ENCODE measurements at places on chromosomes 16 and 17.

GRCh38 chr17:49577650-49577934 is 1.9 kb downstream of the NXPH3 start:
- DNase-seq, result no peak

- DNase-seq, result no peak
Measured at GRCh38 chr17:1755252-1755826, 6.5 kb upstream of the SERPINF1 start.

DNA sequence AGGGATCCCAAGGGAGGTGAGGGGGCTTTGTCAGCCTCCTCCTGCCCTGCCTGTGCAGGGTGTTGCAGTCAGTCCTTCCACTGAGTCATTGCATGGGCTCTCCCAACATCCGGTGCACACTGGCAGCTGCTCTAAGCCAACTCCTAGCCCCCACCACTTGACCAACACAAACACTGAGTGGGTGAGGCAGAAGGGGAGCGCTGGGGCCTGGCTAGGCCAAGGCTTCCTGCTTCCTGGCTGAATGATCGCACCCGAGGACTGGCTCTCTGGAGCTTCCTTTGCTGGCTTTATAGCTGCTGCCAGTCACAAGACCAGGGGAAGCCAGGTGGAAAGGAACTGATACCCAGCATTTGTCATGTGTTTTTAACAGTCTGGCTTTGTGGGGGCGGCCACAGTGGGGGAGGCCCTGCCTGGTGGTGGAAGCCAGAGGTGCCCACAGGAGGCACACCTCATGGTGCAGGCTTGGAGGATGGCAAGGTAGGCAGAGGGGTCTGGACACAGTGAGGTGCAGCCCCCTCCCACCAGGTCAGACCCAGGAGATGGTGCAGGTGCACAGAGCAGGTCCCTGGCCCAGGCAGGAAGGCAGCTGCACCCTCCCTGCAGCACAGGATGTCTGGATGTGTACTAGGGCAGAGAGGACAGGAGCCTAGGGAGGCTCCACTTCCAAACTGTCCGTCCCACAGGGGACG is 6.8 kb downstream of the MPG start:
- peak; percentile 68 for DNase-seq

- no peak for DNase-seq
Measured at GRCh38 chr17:65799454-65799853, 238.0 kb upstream of the AXIN2 start.

- DNase-seq, result no peak
Measured at GRCh38 chr16:16073001-16073545, 123.7 kb downstream of the ABCC1 start.

DNA sequence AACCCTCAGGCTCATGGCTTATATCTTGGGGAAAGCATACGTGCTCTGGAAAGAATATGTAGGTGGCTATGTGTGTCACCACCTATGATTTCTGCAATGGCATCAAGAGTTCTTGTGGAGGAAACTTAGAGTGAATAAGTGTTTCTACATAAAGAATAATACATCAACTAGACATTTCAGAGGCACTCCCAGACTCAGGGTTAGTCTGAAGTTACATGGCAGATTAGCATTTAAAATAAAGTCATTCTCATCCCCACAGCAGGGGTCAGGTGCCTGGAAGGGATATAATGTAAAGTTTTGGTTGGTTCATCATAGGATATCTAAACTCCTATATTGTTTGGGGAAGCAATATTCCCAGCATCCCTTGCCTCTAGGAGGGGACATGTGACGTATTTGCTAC is 182.1 kb downstream of the PCTP start:
- DNase-seq, result no peak

DNA sequence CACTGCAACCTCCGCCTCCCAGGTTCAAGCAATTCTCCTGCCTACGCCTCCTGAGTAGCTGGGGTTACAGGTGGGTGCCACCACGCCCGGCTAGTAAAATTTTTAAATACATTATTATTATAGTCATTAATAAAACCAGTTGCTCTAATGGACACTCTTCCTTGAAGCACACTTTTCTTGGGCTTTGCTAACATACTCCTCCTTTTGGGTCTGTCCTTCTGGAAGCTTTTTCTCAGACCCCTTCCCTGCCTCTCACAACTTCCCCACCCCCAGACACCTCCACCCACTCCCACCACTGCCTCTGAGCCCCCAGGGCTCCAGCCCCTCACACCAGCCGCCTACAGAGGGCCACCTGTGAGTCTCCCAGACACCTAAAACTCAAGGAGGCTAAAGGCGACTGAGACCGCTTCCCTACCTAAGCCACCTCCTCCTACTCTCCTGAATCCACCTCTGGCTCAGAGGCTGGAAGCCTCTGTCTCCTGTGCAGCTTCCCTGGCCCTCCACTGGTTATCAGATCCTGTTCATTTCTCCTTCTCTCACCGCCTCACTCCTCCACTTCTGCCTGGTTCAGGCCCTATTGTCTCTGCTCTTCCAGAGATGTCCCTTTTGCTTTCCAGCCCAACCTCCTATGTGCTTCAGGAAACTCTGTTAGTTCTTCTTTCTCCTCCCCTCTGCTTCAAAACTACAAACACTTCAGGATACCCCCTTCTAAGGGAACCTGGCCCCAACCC is 2.1 kb upstream of the CUEDC1 start:
- peak; percentile 22 for DNase-seq

GRCh38 chr17:70357190-70357589 is 187.9 kb downstream of the KCNJ2 start:
- no peak for DNase-seq

GRCh38 chr17:9330611-9331271 is 244.9 kb downstream of the STX8 start:
- DNase-seq, result no peak

- peak; percentile 47 for DNase-seq
Measured at GRCh38 chr17:39239640-39240314, 14.0 kb upstream of the STAC2 start.

GRCh38 chr17:77884019-77884418 is 74.5 kb upstream of the TNRC6C start:
- DNase-seq, result peak; percentile 95

- DNase-seq, result no peak
Measured at GRCh38 chr16:62853887-62854286, 817.6 kb upstream of the CDH8 start.

DNA sequence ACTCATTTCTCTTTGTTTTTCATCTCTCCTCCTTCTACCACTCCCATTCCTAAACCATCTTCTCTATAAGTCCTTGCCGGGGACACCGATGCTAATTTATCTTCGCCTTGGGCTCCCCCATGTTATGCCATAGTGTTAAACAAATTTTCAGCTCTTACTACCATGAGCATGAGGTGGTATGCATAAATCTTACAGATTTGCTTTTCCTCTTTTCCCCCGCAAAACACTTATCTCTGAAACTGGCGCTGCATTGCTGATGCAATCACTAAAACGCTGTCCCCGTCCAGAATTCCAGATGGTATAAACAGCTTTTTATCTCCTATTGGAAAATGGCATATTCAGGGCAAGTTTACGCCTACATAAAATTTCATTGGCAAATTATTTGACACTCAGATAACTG is 673.6 kb upstream of the CDH8 start:
- DNase-seq, result no peak

DNA sequence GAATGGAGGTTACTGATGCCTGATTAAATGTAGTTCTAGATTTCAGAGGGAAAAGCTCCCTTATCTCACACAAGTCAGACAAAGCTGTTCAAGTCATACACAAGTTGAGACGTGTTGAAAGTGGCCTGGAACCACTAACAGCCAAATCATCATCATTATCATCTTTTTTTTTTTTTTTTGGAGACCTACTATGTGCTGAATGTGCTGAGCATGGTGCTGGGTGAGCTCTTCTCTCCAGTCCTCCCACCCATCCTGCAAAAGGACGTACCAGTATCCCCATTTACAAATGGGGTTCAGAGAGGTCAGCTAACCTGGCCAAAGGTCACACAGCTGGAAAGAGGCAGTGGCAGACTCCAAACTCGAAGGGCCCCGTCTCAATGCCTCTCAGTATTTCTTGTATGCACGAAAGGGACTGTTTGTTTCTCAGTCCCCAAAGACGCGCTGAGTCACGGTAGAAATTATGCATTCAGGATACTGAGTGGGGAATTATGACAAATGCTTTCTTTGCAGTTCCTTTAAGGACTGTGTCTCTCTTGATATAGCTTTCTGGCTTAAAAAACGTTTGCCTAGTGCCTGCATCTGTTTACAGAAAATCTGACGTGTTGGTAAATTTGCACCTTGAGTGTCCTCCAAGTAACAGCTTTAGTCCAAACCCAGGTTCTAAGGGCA is 235.5 kb downstream of the XYLT1 start:
- no peak for DNase-seq

- no peak for DNase-seq
Measured at GRCh38 chr17:74558882-74559519, 8.3 kb downstream of the CD300H start.

DNA sequence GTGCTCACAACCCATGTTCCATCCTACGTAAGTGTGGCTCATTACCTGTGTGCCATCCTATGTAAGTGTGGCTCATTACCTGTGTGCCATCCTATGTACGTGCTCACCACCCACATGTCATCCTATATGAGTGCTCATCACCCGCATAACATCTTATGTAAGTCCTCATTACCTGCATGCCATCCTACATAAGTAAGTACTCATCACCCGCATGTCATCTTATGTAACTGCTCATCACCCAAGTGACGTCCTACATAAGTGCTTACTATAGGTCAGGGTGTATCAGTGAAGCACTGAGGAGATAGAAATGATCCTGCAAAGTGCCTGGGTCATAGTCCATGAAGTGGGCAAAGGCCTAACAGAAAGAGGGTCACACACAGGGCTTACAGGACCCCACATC is 93.1 kb downstream of the AXIN2 start:
- no peak for DNase-seq

DNA sequence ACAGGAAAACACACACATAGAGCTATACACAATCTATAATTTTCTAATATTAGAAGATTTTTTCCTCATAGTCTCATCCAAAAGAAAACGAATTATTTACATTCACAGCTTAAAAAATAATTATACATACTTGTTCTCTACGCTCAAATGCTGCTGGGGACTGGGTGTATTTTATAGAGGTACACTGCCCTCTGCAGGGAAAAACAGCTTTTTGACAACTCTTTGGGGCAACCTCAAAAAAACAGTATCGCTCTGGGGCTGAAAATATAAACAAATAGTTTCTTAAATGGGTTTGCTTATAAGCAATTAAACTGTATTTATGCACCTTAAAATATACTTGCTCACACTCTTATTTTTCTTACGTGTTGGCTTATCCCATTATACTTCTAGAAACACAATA is 261.8 kb upstream of the PSMD7 start:
- peak; percentile 10 for DNase-seq

DNA sequence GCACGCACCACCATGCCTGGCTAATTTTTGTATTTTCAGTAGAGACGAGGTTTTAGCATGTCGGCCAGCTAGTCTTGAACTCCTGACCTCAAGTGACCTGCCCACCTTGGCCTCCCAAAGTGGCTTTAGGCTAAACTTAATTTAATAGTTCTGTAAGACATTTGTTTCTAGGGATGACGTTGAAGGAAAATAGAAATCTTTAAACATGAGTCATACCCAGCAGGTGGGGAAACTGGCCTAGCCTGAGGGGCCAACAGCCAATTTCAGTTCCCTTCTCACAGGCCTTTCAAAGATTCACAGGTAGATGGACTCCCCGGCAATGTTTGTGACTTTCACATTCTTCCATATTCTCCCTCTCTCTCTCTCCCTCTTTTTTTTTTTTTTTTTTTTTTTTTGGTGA is 18.1 kb upstream of the ITPRIPL2 start:
- no peak for DNase-seq

GRCh38 chr17:17413821-17414220 is 63.0 kb upstream of the MED9 start:
- no peak for DNase-seq
